CD4-positive, alpha-beta memory T cell (primary cell): ENCODE measurements at places on chromosomes 11 and 22.

DNA sequence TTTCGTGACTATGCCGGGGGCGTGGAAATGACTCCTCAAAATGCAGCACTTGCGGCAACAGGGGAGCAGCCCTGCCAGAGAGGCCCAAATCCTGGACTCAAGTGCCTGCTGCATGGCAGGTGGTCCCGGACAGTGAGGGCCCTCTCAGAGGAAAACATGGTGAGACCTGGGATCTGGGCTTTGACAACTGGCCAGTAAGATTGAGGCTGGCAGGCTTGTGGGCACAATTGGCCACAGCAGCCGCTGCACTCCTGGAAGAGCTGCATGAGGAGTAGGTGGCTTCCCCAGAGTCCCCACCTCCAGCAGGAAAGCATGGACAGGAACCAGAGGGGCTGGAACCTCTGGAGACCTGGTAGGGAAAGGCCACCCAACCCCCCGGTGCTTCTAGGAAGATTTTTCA is 13.4 kb downstream of the LINC01488 start:
- no peak overlapping the region for H3K27ac ChIP-seq
- no peaks in the 10 kb centered on the region for H3K36me3 ChIP-seq
- no peaks in the 10 kb centered on the region for H3K27me3 ChIP-seq
- no peaks in the 10 kb centered on the region for H3K4me1 ChIP-seq
- DNase-seq = no peak
- no peak overlapping the region for H3K4me3 ChIP-seq

DNA sequence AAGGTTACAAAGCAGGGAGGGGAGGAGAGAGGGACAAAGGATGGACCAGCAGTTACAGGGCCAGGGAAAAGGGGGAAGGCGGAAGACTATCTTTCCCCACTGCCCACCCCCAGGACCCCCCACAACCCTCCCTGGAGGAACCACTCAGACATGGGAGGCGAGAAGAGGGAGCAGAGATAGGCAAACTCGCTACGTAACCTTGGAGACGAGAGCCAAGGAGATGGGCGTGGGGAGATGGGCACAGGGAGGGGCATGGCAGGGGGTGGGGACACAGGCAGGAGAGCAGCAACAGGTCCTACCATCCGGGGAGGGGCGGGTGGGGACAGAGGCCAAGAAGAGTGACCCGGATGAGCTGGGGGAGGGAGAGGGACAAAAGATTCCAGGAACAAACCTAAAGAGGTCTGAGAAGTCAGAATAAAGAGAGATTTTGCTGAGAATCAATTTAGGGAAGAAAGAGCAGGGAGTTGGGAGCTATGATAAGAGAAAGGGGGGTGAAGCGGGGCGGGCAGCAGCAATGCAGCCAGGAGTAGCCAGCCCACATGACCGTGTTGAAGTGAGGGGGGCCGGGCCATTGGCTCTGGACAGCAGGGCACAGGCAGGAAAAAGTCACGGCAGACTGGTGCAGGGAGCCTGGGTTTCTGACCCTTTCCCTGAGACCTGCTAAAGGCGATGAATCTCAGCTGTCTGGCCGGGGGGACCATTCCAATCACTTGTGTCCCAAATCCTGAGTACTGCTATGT is 128.4 kb downstream of the BUD13 start:
- H3K4me1 ChIP-seq = no peaks in the 10 kb centered on the region
- no peaks in the 10 kb centered on the region for H3K36me3 ChIP-seq
- DNase-seq = no peak
- H3K4me3 ChIP-seq = no peak overlapping the region
- H3K27ac ChIP-seq = no peak overlapping the region
- H3K27me3 ChIP-seq = no peaks in the 10 kb centered on the region

DNA sequence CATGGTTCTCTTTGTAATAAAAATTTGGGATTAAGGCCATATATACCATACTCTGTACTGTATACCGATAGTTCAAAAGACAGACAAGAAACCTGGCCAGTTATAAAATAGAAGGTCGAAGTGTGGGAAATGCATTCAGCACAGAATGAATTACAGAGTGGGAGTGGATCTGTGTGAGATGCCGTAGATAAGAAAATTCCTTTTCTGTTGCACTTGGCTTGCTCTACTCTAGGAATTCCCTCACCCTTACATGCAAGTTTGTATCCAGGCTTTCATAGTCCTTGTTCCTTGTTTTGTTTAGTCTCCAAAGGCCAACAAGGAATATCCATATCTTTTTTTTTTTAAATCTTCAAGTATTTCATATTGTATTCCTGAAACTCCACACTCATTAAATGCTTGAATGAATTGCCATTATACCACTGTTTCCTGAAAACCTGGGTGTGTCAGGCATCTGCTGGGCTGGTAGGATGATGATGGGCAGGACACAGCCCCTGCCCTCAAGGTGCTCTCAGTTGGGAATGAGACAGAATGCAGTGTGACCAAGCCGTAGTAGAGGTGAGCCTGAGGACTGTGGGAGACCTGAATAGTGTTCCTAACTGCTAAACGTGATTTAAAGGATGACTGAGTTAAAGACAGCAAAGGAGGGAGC is 53.5 kb downstream of the TEAD1 start:
- DNase-seq = no peak
- H3K27ac ChIP-seq = no peak overlapping the region
- H3K27me3 ChIP-seq = peaks cover 7% of the 10 kb centered on the region
- H3K36me3 ChIP-seq = no peaks in the 10 kb centered on the region
- H3K4me1 ChIP-seq = no peaks in the 10 kb centered on the region
- no peak overlapping the region for H3K4me3 ChIP-seq

GRCh38 chr22:29914165-29914564 is 31.2 kb downstream of the MTMR3 start:
- H3K4me3 ChIP-seq = no peak overlapping the region
- no peak overlapping the region for H3K27ac ChIP-seq
- H3K36me3 ChIP-seq = no peaks in the 10 kb centered on the region
- DNase-seq = no peak
- peaks cover 48% of the 10 kb centered on the region for H3K4me1 ChIP-seq

GRCh38 chr11:128323381-128323780 is 264.0 kb downstream of the ETS1 start:
- peaks cover 83% of the 10 kb centered on the region for H3K4me1 ChIP-seq
- peak; percentile 70 for DNase-seq
- no peak overlapping the region for H3K4me3 ChIP-seq
- no peaks in the 10 kb centered on the region for H3K27me3 ChIP-seq
- peak overlapping the region; percentile 92 for H3K27ac ChIP-seq
- H3K36me3 ChIP-seq = no peaks in the 10 kb centered on the region

DNA sequence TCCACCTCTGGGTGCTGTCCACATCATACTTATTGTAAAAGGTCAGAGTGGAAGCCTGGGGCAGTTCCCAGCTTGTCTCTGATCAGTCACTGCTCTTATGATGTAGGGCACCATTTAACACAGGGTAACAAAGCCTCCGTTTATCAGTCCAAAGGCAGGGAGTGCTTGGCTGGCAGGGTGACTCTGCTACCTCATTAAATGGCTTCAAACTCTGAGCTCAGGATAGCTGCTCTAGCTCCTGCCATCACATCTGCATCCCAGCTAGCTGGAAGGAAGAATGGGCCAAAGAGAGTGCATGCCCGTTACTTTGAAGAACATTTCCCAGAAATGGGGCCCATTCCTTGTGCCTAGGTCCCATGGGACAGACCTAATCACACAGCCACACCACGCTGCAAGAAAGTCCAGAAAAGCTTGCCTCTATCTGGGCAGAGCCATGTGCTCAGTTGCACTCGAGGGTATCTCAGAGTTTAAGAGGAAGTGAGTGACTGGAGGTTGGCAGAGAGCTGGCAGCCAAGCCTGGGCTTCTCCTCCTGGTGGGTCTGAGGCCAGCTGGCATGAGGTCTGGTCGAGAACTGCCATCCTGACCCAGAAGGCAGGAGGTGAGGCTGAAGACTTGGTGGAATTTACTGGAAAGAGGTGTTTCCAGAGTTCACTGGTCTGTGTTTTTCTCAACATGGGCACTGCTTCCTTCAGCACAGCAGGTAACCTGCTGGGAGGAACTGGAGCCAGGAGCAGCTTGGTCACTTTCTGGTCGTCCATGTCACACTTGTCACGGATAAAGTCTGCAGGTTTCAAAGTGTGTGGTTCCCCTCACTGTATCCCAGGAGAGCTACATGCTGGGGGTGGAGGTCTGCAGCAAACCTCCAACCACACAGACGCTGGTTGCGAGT is 935.7 kb downstream of the BRD1 start:
- no peaks in the 10 kb centered on the region for H3K27me3 ChIP-seq
- H3K4me3 ChIP-seq = no peak overlapping the region
- no peak for DNase-seq
- H3K4me1 ChIP-seq = no peaks in the 10 kb centered on the region
- H3K36me3 ChIP-seq = no peaks in the 10 kb centered on the region
- H3K27ac ChIP-seq = no peak overlapping the region

GRCh38 chr11:61477727-61478148 is 30.8 kb upstream of the LRRC10B start:
- peak; percentile 32 for DNase-seq
- H3K36me3 ChIP-seq = no peaks in the 10 kb centered on the region
- H3K4me1 ChIP-seq = peaks cover 8% of the 10 kb centered on the region
- H3K27me3 ChIP-seq = no peaks in the 10 kb centered on the region

GRCh38 chr11:18785411-18785810 is 6.2 kb downstream of the PTPN5 start:
- H3K27me3 ChIP-seq = peaks cover 13% of the 10 kb centered on the region
- no peak overlapping the region for H3K4me3 ChIP-seq
- no peaks in the 10 kb centered on the region for H3K36me3 ChIP-seq
- no peak overlapping the region for H3K27ac ChIP-seq
- no peaks in the 10 kb centered on the region for H3K4me1 ChIP-seq
- no peak for DNase-seq

- H3K4me3 ChIP-seq = peak overlapping the region; percentile 39
- H3K4me1 ChIP-seq = peaks cover 75% of the 10 kb centered on the region
- H3K27ac ChIP-seq = peak overlapping the region; percentile 55
- no peaks in the 10 kb centered on the region for H3K27me3 ChIP-seq
- peak; percentile 82 for DNase-seq
- no peaks in the 10 kb centered on the region for H3K36me3 ChIP-seq
Measured at GRCh38 chr11:82959987-82960778, 58.6 kb downstream of the DDIAS start.

DNA sequence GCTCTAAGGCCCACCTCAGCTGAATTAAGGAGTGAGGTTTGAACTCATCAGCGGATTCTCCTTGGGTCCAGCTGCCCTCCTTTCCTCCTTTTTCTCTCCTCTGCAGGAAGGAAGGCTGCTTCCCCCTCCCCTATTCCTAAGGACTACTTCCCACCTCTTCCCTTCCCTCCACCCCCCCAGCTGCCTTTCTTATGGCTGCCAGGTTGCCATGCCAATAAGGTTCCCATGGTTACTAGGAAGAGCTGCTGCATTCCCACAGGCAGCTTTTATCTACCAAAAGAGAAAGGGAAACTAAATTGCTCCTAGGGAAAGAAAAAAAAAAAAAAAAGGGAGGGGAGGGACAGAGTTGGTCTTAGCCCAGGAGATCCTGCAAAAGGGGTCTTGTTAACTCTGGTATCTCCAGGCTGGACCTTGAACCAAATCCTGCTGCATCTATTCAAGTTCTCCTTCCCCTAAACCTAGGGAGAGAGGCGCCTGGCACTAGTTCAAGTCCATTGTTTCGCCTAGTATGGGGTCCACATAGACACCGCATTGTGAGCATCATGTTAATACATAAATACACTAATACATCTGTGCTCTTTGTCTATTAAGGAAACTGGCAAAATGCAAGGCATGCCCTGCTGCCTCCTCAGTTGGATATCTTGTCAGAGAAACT is 21.2 kb upstream of the FEZ1 start:
- no peaks in the 10 kb centered on the region for H3K36me3 ChIP-seq
- no peak for DNase-seq
- no peak overlapping the region for H3K27ac ChIP-seq

DNA sequence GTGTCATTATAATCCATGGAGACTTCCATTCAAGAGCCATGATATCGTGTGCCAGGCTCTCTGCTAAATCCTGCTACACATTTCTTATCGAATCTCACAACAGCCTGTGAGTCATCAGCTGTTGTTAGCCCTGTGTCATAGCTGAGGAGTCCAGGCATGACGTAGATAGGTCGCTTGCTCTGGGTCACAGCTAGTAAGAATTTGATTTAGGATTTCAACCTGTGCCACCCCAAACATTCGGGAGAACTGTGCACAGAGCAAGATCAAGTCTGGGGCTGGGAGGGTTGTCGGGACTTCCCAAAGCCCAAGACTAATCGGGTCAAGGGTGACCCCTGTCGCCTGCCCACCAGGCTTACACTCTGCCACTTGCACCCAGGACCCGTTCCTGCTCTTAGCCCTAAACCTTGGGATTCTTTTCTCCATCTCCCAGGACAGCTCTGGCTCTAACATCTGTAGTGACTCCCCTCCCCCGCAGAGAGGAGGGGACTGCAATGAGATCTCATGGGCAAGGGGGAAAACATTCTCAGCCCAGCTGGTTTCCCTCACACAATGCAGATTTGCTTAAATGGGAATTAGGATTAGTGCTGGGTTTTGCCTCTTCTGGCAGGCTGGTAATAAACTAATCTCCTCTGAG is 34.3 kb downstream of the TSPAN18 start:
- no peaks in the 10 kb centered on the region for H3K4me1 ChIP-seq
- no peaks in the 10 kb centered on the region for H3K27me3 ChIP-seq
- DNase-seq = no peak
- H3K36me3 ChIP-seq = peaks cover 15% of the 10 kb centered on the region
- no peak overlapping the region for H3K27ac ChIP-seq
- no peak overlapping the region for H3K4me3 ChIP-seq
